ENCODE measurements at places on chromosomes 4 and X. TPM values are rescaled to one million over a fixed set of nuclear protein-coding genes. Genes with fewer than 3 reads are reported as not detected.

IBSP gene
- polyA plus RNA-seq = not detected

DCAF4L1 gene
- 0.46 TPM for polyA plus RNA-seq

RAB40AL gene
- polyA plus RNA-seq = 0.09 TPM

CT55 gene
- polyA plus RNA-seq = not detected

ZBTB33 gene
- polyA plus RNA-seq = 13.4 TPM

HEPH gene
- polyA plus RNA-seq = 0.07 TPM

DOK7 gene
- polyA plus RNA-seq = 0.13 TPM

ZCCHC12 gene
- not detected for polyA plus RNA-seq

F9 gene
- not detected for polyA plus RNA-seq

GRCh38 chr4:122668241-122668640 is 47.4 kb upstream of the IL21 start:
- H3K36me3 ChIP-seq = no peaks in the 10 kb centered on the region
- no peaks in the 10 kb centered on the region for H3K27me3 ChIP-seq
- H3K27ac ChIP-seq = no peak overlapping the region

GRCh38 chr4:8919651-8920288 is 48.1 kb upstream of the HMX1 start:
- no peaks in the 10 kb centered on the region for H3K27me3 ChIP-seq
- DNase-seq = no peak
- no peaks in the 10 kb centered on the region for H3K36me3 ChIP-seq

DNA sequence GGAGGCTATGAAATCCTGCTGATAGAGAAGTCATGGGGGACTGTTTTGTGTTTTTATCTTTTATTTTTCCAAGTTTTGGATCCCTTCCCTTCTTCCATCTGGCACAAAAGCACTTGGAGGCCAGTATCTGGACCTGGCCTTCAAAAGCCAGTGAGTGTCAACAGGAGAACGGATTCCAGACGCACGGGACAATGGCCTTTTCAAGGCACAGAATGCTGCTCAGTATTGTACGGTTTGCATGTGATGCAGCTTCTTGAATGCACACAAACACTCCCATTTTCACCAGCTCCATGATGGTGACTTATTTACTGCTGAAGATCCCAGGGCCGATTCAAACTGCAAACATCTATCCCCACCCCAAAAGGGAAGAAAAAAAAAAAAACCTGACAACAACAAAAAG is 145.4 kb downstream of the CPEB2 start:
- H3K27ac ChIP-seq = no peak overlapping the region
- no peaks in the 10 kb centered on the region for H3K27me3 ChIP-seq
- no peak overlapping the region for H3K4me3 ChIP-seq
- no peaks in the 10 kb centered on the region for H3K4me1 ChIP-seq
- H3K36me3 ChIP-seq = no peaks in the 10 kb centered on the region
- no peak for DNase-seq

DNA sequence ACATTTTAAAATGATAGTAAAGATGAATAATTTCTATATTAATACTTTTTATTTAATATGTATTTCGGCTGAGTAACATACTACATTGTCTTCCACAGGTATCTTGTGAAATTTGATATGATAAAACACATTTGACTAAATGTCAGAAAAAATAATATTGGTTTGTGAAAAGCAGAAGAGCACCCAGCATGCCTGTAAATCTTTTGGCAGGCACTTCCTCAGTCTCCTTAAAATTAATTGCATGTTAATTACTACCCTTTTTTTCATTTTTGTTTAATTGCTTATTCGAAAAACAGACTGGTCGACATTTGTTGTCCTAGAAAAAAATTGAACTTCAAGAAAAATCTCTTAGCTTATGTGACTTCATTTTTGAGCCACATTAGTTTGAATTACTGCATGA is 40.6 kb downstream of the CLCN3 start:
- H3K4me1 ChIP-seq = peaks cover 10% of the 10 kb centered on the region
- no peak for DNase-seq
- H3K4me3 ChIP-seq = no peak overlapping the region
- H3K27ac ChIP-seq = peak overlapping the region; percentile 98
- no peaks in the 10 kb centered on the region for H3K27me3 ChIP-seq

- H3K4me3 ChIP-seq = no peak overlapping the region
- H3K4me1 ChIP-seq = peaks cover 16% of the 10 kb centered on the region
- no peaks in the 10 kb centered on the region for H3K27me3 ChIP-seq
- peak; percentile 62 for DNase-seq
- H3K27ac ChIP-seq = peak overlapping the region; percentile 3
Measured at GRCh38 chr4:76752861-76753501, 145.0 kb downstream of the SOWAHB start.

DNA sequence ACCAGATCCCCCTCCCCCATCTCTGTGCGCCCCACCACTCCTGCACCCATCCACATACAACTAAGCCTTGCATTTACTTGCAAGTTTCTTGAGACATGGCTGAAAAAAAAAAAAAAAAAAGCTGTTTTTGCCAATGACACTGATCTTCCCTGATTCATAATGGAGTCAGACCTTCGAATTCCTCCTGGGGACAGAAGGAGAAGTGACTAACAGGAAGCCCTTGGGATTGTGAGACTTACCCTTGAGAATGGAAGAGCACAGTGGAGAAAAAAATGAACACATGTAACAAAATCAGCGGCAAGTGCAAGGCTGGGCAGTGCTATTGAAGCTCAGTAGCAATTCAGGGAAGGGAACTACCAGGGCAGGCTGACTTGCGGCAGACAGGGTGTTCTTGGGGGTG is 288.4 kb downstream of the BCOR start:
- no peaks in the 10 kb centered on the region for H3K27me3 ChIP-seq
- no peak overlapping the region for H3K4me3 ChIP-seq
- H3K27ac ChIP-seq = no peak overlapping the region
- H3K36me3 ChIP-seq = no peaks in the 10 kb centered on the region
- DNase-seq = peak; percentile 23
- peaks cover 6% of the 10 kb centered on the region for H3K4me1 ChIP-seq

DNA sequence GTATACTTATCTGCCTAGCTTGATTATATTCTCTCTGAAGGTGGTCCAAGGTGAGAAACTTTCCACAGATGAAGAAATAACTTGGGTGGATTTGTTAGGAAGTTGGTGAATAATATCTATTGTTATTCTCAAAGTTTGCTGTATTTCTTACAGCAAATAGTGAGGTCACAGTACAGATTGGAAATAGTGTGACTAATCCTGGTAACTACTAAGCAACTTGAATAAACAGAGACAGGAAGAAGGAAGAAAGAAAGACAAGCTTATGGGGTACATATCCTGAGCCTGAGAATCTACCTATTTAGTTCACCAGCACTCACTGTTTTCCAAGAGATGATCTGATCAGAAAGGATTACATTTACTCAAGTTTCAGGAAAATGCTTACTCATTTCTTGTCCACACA is 1416.1 kb downstream of the RPA4 start:
- H3K36me3 ChIP-seq = no peaks in the 10 kb centered on the region
- H3K27me3 ChIP-seq = no peaks in the 10 kb centered on the region
- H3K27ac ChIP-seq = no peak overlapping the region
- no peak overlapping the region for H3K4me3 ChIP-seq

GRCh38 chrX:4851534-4851933 is 1138.1 kb upstream of the PRKX start:
- no peaks in the 10 kb centered on the region for H3K36me3 ChIP-seq
- DNase-seq = no peak
- H3K27me3 ChIP-seq = no peaks in the 10 kb centered on the region
- H3K27ac ChIP-seq = no peak overlapping the region
- H3K4me1 ChIP-seq = no peaks in the 10 kb centered on the region

DNA sequence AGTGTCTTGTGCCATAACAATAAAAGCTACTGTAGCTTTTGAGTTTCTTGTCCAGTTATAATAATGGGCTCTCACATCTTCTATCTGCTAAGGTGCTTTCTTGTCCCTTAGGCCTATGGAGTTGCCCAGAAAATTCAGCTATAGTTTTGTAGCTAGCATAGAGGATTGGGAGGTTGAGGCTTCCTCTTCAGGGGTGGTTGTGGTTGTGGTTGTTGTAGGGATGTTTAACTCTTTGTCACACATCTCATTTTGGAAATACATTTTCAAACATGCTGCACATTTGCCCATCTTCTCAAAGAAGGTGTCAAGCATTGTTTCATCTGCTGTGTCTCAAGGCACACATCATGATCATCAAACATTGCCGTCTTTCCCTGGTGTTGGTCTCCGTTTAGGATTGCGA is 65.0 kb downstream of the ATXN3L start:
- no peak for DNase-seq
- no peaks in the 10 kb centered on the region for H3K36me3 ChIP-seq

DNA sequence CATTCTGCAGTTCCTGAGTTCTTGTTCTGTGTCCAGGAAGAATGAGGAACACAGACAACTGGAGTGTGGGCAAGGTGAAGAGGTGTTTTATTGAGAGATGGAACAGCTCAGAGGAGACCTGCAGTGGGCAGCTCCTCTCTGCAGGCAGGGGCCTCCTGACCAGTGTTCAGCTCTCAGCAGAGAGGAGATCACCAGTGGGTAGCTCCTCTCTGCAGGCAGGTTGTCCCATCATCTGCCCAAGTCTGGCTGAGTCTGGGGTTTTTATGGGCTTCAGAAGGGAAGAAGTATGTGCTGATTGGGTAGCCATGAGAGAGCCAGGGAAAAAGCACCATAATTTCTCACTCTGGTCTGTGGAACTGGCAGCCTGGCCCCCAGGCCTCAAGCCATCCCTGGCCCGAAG is 56.0 kb upstream of the RASGEF1B start:
- no peaks in the 10 kb centered on the region for H3K4me1 ChIP-seq
- H3K4me3 ChIP-seq = no peak overlapping the region
- no peak overlapping the region for H3K27ac ChIP-seq
- H3K27me3 ChIP-seq = no peaks in the 10 kb centered on the region

DNA sequence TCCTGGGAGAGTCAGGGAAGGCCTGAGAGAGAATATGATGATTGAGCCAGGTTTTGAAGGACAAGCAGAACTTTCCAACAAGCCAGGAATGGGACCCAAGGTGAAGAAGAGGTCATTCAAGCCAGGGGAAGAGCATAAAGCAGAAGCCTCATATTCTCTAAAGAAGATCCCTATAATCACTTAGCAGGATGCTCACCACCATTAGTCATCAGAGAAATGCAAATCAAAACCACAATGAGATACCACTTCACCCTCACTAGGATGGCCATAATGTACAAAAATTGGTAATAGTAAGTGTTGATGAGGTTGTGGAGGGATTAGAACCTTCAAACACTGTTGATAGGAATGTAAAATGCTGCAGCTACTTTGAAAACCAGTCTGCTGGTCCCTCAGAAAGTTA is 20.5 kb upstream of the SUPT20HL1 start:
- DNase-seq = no peak
- no peak overlapping the region for H3K27ac ChIP-seq
- H3K4me1 ChIP-seq = no peaks in the 10 kb centered on the region
- no peaks in the 10 kb centered on the region for H3K27me3 ChIP-seq

DNA sequence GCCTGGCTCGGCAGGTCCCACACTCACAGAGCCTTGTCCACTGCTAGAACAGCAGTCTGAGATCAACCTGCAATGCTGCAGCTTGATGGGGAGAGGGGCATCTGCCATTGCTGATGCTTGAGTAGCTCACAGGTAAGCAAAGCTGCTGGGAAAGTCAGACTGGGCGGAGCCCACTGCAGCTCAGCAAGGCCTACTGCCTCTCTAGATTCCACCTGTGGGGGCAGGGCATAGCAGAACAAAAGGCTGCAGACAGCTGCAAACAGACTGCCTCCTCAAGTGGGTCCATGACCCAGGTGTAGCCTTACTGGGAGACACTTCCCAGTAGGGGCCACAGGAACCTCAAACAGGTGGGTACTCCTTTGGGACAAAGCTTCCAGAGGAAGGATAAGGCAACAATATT is 110.6 kb upstream of the ADAMTS3 start:
- no peaks in the 10 kb centered on the region for H3K27me3 ChIP-seq
- H3K4me1 ChIP-seq = no peaks in the 10 kb centered on the region
- no peak for DNase-seq
- H3K27ac ChIP-seq = no peak overlapping the region
- no peaks in the 10 kb centered on the region for H3K36me3 ChIP-seq
- no peak overlapping the region for H3K4me3 ChIP-seq

DNA sequence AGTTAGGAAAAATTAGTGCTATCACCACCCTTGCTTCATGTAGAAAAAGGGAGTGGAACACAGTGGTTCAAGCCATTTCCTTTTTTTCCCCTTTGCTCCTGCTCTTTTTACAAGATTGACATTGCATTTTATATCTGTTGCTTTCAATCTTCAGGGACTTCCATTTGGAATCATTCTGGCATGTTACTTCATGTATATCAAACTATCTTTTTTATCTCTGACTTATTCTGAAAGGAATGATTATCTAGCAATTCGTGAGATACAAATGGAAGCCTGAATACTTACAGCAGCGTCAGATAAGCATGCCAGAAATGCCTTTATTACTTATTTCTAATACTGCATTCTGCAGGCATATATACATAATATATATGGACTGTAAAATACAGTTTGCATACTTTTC is 20.4 kb downstream of the ADGRL3 start:
- H3K4me3 ChIP-seq = no peak overlapping the region
- H3K4me1 ChIP-seq = no peaks in the 10 kb centered on the region
- no peak overlapping the region for H3K27ac ChIP-seq
- H3K36me3 ChIP-seq = no peaks in the 10 kb centered on the region

- H3K4me3 ChIP-seq = no peak overlapping the region
- peaks cover 39% of the 10 kb centered on the region for H3K4me1 ChIP-seq
- H3K27me3 ChIP-seq = no peaks in the 10 kb centered on the region
- H3K36me3 ChIP-seq = peaks cover 5% of the 10 kb centered on the region
Measured at GRCh38 chrX:46321676-46322075, 223.5 kb downstream of the ZNF674 start.

DNA sequence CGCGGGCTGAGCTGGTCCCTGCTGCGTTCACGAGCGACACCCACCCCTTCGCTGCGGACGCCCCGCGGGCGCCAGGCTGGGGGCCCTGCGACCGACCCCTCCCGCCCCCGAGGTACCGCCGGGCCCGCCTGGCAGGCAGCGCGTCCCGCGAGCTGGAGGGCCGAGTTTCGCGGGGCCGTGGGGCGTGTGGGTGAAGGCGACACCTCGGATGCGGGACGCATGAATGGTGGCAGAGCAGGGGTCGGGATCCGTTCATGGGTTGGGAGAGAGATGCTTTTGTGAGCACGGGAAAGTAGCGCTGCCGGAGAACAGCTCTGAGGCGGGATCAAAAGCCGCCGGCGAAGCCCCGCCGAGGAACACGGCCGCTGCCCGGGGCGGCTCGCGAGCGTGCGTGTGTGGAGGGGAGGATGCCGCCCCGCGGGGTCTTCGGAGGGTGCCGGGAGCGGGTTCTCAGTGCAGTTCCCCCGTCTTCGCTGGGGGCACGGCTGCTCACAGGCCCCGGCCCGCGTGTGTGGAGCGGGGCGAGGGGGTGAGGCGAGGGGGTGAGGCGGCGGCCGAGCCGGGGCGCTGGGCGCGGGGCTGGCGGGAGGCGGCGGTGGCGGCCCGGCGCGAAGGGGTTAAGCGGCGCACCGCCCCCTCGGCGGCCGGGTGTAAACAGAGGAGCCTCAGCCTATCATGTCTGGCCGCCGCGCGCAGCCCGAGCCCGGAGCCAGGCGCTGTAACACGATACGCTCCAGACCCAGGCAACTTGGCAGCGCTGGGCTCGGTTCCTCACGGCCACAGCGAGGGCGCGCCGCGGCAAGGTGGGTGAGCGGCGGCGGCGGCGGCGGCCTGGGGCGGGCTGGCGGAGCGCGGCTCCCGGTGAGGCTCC is 205.3 kb downstream of the TENM3 start:
- peaks cover 4% of the 10 kb centered on the region for H3K27me3 ChIP-seq
- H3K27ac ChIP-seq = peak overlapping the region; percentile 61
- no peak for DNase-seq

Data from keratinocyte (primary cell).